Astrocyte (in vitro differentiated cells and primary cell): ENCODE measurements at places on chromosomes 2 and 18.

- no peak overlapping the region for H3K4me3 ChIP-seq
- peaks cover 13% of the 10 kb centered on the region for H3K27me3 ChIP-seq
- no peak overlapping the region for H3K27ac ChIP-seq
Measured at GRCh38 chr2:26807788-26808460, 22.1 kb downstream of the CENPA start.

GRCh38 chr18:55064760-55065159 is 105.5 kb upstream of the CCDC68 start:
- DNase-seq: no peak
- no peaks in the 10 kb centered on the region for H3K4me1 ChIP-seq
- H3K27me3 ChIP-seq: no peaks in the 10 kb centered on the region
- no peaks in the 10 kb centered on the region for H3K36me3 ChIP-seq
- H3K4me3 ChIP-seq: no peak overlapping the region

DNA sequence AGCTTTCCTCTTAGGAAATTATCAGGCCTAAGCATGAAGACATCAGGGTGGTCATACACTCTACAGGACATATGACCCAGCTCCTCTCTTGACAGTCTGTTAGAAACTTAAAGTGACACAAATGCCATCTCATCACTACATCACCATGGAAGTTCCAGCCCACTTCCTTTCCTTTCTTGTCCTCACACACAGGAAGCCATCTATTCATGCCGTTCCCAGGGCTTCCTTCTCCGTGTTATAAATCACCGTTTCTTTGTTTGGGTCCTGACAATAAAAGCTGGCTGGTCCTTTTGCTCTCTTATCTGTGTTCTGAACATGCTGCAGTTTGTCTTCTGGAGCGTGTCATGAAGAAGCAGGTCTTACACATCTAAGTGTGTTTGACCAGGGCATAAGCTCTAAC is 692.1 kb upstream of the CELF4 start:
- no peaks in the 10 kb centered on the region for H3K4me1 ChIP-seq
- no peak overlapping the region for H3K27ac ChIP-seq

GRCh38 chr2:68032702-68033101 is 30.1 kb downstream of the C1D start:
- H3K27ac ChIP-seq: no peak overlapping the region
- no peaks in the 10 kb centered on the region for H3K27me3 ChIP-seq
- no peak overlapping the region for H3K4me3 ChIP-seq
- no peak for DNase-seq
- H3K4me1 ChIP-seq: no peaks in the 10 kb centered on the region
- H3K36me3 ChIP-seq: no peaks in the 10 kb centered on the region

- H3K27ac ChIP-seq: no peak overlapping the region
- H3K4me3 ChIP-seq: no peak overlapping the region
- H3K4me1 ChIP-seq: no peaks in the 10 kb centered on the region
Measured at GRCh38 chr2:11405599-11406266, 60.2 kb downstream of the E2F6 start.

DNA sequence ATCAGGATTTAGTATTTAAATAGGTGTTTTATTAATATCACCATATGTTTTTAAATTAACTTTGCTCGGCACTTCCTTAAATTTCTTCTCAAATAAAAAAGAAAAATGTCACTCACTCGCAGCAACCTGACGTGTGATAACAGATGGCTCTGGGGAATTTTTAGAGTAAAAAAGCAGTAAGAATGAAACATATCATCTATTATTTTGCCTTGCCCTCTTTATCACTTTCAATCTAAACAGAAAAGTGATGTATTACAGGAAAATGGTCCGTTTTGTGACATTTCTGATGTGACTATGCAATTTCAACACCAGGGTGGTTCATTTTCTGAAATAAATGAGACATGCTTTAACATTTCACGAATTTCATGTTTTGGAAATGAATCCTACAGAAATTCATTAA is 1368.0 kb upstream of the LRRTM1 start:
- H3K36me3 ChIP-seq: no peaks in the 10 kb centered on the region
- H3K4me1 ChIP-seq: no peaks in the 10 kb centered on the region
- no peak overlapping the region for H3K27ac ChIP-seq
- H3K27me3 ChIP-seq: no peaks in the 10 kb centered on the region
- no peak for DNase-seq
- H3K4me3 ChIP-seq: no peak overlapping the region

- no peaks in the 10 kb centered on the region for H3K27me3 ChIP-seq
- no peaks in the 10 kb centered on the region for H3K36me3 ChIP-seq
- no peak for DNase-seq
- H3K27ac ChIP-seq: no peak overlapping the region
Measured at GRCh38 chr18:37666991-37667390, 101.4 kb upstream of the CELF4 start.

DNA sequence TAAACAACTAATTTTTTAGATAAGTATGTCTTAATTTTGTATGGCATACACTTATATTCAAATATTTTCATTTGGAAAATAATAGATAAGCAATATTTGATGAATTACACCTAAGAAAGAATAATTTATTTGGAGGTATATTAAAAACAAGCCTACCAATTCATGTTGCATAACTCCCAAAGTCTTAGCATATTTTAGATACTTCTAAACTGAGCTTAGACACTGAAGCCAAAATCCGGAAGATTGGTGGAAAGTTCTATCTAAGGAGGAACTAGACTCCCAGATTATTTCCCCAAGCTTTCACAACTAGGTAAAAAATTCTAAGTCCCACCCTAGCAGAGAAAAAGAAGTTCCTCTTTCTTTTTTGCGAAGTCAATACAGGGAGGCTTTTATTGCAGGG is 221.0 kb upstream of the MMADHC start:
- H3K27ac ChIP-seq: no peak overlapping the region
- no peaks in the 10 kb centered on the region for H3K27me3 ChIP-seq
- no peaks in the 10 kb centered on the region for H3K4me1 ChIP-seq
- H3K4me3 ChIP-seq: no peak overlapping the region
- no peaks in the 10 kb centered on the region for H3K36me3 ChIP-seq

DNA sequence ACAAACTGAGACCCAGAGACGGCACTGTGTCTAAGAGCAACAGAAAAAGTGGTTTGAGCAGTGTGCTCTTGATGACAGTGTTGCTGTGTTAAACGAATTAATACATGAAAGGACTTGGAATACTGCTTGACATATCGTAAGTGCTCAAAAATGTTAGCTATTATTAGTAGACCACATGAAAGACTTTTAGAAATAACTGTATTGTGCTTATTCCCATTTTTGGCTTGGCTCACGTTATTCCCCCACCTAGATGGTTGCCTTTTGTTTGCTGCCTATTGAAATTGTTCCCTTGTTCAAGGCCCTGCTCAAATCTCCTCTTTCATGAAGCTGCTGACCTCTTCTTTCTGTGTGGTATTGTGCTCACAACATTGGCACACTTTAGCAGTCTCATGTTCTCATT is 27.8 kb upstream of the C2orf74 start:
- no peak overlapping the region for H3K4me3 ChIP-seq
- H3K36me3 ChIP-seq: no peaks in the 10 kb centered on the region
- DNase-seq: peak; percentile 70

- H3K27me3 ChIP-seq: no peaks in the 10 kb centered on the region
- DNase-seq: no peak
- no peaks in the 10 kb centered on the region for H3K4me1 ChIP-seq
- no peaks in the 10 kb centered on the region for H3K36me3 ChIP-seq
- H3K27ac ChIP-seq: no peak overlapping the region
Measured at GRCh38 chr2:145325485-145325884, 805.6 kb upstream of the ZEB2 start.

DNA sequence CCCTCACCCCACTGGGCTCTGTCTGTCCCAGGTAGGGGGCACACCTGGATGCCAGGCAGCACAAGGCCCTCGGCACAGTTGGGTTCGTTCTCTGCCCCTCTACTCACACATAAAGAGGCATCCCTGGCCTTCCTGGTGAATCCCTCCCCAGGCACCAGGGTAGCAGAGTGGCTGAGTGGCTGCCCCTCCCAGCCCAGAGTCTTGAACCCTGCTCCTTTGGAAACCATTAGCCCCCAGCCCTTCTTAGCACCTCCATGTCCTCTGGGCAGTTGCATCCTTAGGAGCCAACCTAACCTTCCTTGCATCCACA is 2.0 kb downstream of the GPC1 start:
- no peaks in the 10 kb centered on the region for H3K36me3 ChIP-seq
- H3K27ac ChIP-seq: peak overlapping the region; percentile 2
- no peak for DNase-seq
- H3K4me3 ChIP-seq: peak overlapping the region; percentile 83

GRCh38 chr2:42796427-42797248 is 4.3 kb upstream of the HAAO start:
- DNase-seq: no peak
- H3K27ac ChIP-seq: no peak overlapping the region
- no peaks in the 10 kb centered on the region for H3K36me3 ChIP-seq
- H3K27me3 ChIP-seq: peaks cover 8% of the 10 kb centered on the region
- no peak overlapping the region for H3K4me3 ChIP-seq

GRCh38 chr18:9058406-9058805 is 44.1 kb upstream of the NDUFV2 start:
- H3K36me3 ChIP-seq: no peaks in the 10 kb centered on the region
- no peak overlapping the region for H3K4me3 ChIP-seq
- H3K4me1 ChIP-seq: peaks cover 3% of the 10 kb centered on the region
- peak; percentile 73 for DNase-seq
- no peaks in the 10 kb centered on the region for H3K27me3 ChIP-seq
- no peak overlapping the region for H3K27ac ChIP-seq

DNA sequence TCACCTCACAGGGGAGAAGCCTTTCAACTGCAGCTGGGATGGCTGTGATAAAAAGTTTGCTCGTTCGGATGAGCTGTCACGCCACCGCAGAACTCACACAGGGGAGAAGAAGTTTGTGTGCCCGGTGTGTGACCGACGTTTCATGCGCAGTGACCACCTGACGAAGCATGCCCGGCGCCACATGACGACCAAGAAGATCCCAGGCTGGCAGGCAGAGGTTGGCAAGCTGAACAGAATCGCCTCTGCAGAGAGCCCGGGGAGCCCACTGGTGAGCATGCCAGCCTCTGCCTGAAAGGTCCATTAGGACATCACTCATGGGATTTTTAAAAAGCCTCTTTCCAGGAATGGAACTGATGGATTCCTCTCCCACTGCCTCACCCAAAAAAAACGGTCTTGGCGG is 8.9 kb downstream of the KLF11 start:
- H3K4me3 ChIP-seq: no peak overlapping the region
- H3K4me1 ChIP-seq: peaks cover 2% of the 10 kb centered on the region
- H3K36me3 ChIP-seq: no peaks in the 10 kb centered on the region
- no peak for DNase-seq
- H3K27ac ChIP-seq: no peak overlapping the region

DNA sequence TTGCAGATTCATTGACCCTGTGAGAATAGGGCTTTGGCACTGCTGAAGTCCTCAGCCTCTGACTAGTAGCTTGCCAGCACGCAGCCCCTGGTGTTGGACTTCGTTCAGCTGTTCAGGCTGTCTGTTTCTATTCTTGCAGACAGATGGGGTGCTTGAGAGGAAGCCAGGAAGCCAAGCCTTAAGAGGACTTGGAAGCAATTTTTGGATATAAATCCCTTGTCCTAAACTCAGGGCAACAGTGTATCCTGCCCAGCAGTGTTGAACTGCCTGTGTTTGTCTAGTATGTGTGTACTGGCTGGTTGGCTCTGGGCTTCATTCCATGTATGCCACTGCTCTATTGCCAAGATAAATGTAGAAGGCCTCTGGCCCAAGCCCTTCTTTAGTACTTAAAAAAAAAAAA is 108.6 kb downstream of the COMMD1 start:
- H3K4me1 ChIP-seq: peaks cover 2% of the 10 kb centered on the region
- H3K36me3 ChIP-seq: no peaks in the 10 kb centered on the region
- H3K4me3 ChIP-seq: no peak overlapping the region
- H3K27ac ChIP-seq: no peak overlapping the region
- H3K27me3 ChIP-seq: no peaks in the 10 kb centered on the region

DNA sequence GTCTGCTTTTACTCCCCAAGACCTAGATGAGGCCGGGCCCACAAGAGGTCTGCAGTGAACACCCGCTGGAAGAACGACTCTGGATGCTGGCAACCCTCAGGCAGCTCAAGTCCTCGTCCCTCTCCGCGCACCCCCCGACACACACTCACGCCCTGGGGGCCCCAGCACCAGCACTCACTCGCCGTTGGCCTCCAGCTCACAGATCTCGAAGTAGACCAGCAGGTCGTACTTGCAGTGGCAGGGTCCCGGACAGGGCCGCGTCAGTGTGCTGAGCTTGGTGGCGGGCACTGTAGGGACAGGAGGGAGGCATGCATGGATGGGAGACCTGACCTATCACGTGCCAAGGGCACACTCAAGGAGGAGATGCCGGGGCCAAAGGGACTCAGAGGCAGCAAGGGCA is 49.4 kb downstream of the AQP12A start:
- H3K27ac ChIP-seq: no peak overlapping the region
- DNase-seq: no peak
- H3K36me3 ChIP-seq: no peaks in the 10 kb centered on the region
- H3K27me3 ChIP-seq: no peaks in the 10 kb centered on the region
- no peak overlapping the region for H3K4me3 ChIP-seq

DNA sequence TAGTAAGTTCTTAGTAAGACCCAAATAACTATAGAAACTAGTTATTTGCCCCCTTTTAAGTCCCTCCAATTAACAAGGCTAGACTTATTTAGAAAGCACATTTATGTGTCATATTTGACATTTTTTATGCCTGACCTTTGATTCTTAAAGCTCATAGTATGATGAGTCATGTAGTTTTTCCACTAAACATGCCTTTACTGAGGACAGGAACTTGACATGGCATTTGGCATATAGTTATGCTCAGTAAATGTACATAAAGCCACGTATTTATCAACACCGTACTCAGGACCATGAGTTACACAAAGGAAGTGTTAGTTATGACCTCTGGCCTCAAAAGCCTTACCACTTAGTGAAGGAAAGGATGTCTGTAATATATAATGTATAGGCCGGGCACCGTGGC is 78.9 kb downstream of the GNAL start:
- no peak for DNase-seq
- H3K27me3 ChIP-seq: peaks cover 2% of the 10 kb centered on the region

- no peak for DNase-seq
- H3K4me1 ChIP-seq: no peaks in the 10 kb centered on the region
- no peak overlapping the region for H3K4me3 ChIP-seq
- no peak overlapping the region for H3K27ac ChIP-seq
- H3K36me3 ChIP-seq: no peaks in the 10 kb centered on the region
Measured at GRCh38 chr18:75115514-75115913, 93.4 kb downstream of the PTGR3 start.

- no peak overlapping the region for H3K27ac ChIP-seq
- H3K4me1 ChIP-seq: peaks cover 7% of the 10 kb centered on the region
- H3K36me3 ChIP-seq: no peaks in the 10 kb centered on the region
- H3K27me3 ChIP-seq: no peaks in the 10 kb centered on the region
- DNase-seq: no peak
Measured at GRCh38 chr2:85243101-85244072, 84.4 kb downstream of the TGOLN2 start.

- peaks cover 17% of the 10 kb centered on the region for H3K36me3 ChIP-seq
- H3K4me3 ChIP-seq: no peak overlapping the region
- peaks cover 34% of the 10 kb centered on the region for H3K4me1 ChIP-seq
- H3K27ac ChIP-seq: peak overlapping the region; percentile 2
- no peak for DNase-seq
Measured at GRCh38 chr2:65317841-65318240, 90.2 kb downstream of the ACTR2 start.

DNA sequence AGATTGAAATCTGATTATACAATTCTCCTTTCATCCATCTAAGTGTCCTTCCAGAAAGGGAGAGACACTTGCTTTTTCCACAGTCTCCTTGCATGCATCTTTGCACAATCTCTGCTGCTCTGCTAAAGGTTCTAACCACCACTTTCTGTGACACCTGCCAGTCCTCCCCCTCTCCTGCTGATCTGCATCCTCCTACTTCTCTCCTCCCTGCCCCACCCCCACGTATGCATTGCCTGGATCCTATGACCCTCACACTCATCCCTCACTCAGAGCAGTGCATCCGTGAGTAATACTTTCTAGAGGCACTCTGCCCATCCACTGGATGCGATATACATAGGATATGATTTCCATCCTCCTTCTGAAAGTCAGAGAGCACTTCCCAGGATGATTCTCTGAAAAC is 27.7 kb upstream of the TRAPPC8 start:
- no peaks in the 10 kb centered on the region for H3K4me1 ChIP-seq
- no peaks in the 10 kb centered on the region for H3K36me3 ChIP-seq
- H3K4me3 ChIP-seq: no peak overlapping the region
